ENCODE measurements at places on chromosomes 13 and 19. TPM values are rescaled to one million over a fixed set of nuclear protein-coding genes. Genes with fewer than 3 reads are reported as not detected.

Gene OR7D2
- polyA plus RNA-seq: 0.15 TPM

Gene TEX29
- polyA plus RNA-seq: 4.0 TPM

Gene KANK3
- 0.38 TPM for polyA plus RNA-seq

Gene CEBPA
- polyA plus RNA-seq: 29.9 TPM

Gene FBXO27
- 2.3 TPM for polyA plus RNA-seq

Gene NLRP11
- polyA plus RNA-seq: not detected

GRCh38 chr13:24452044-24452443, 60.5 kb downstream of the PARP4 start:
- no peak for DNase-seq

GRCh38 chr13:50123002-50123401, 107.8 kb downstream of the KCNRG start:
- DNase-seq: no peak

DNA sequence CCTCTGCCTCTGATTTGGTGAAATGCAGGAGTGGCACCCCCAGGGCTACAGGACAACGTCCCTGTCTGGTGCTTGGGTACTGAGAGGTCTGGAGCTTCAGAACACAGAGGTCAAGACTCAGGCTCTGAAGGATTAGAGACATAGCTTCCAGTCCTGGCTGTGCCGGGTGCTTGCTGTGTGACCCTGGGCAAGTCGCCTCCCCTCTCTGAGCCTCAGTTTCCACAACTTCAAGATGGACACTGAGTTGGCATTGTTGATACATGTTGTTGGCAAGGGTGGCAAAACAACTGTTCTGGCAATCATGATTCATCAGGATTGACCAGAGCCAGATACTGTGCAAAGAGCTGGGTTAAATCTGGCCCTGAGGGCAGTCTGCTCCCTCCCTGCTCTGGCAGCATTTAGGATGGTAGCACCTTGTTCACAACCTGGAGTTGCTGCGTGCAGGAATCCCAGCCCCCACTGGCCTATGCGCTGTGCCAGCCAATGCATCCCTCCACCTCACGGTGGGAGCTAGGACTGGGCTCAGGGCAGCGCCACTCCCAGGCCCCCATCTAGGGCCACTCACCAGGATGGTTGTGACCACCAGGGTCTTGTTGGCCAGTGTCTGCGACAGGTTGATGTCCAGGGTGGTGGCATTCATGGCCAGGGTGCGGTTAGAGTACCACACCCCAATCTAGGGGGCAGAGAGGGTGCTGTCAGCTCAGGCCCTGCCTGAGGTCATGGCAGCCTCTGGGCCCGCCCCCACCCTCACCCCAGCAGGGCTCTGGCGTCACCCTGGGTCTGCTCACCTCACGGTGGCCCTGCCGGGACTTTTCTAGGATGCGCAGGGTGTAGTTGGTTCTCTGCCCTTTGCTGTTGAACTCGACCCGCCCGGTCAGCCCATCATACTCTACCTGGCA, 16.7 kb downstream of the GRIK5 start:
- no peak for DNase-seq

DNA sequence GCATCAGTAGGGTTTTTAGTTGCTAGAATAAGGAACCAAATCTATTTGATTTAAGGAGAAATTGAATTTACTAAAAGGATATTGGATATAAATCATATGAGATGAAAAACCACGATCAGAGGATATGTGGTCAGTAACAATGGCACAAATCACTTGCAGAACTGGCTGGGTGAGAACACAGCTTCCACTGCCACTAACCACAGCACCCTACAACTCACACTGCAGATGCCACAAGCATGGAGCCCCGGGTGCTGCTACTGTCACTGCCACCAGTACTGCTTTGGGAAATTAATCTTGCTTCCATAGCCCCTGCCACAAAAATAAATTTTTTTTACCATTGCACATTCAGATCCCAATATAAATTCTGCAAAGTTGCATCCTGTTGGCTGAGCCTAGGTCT, 40.6 kb upstream of the KLF12 start:
- DNase-seq: no peak

GRCh38 chr13:74093691-74094090, 40.5 kb downstream of the KLF12 start:
- DNase-seq: no peak

DNA sequence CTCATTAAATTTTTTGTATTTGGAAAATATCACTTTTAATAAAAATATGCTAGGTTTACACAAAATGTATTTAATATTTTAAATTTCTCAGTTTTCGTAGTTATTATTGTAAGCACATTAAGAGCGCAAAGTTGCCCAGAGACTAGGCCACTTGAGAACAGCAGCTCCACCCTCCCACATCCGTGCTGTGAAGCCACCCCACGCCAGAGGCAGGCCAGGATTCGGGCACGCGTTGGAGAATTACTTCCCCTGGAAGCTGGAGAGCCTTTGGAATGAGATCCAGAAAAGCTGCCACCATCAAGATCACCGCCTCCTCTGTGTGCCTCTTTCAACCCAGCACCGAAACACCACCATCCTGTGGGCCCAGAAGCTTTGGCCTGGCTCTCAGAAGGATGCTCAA, 41.0 kb upstream of the SPACA7 start:
- DNase-seq: no peak

DNA sequence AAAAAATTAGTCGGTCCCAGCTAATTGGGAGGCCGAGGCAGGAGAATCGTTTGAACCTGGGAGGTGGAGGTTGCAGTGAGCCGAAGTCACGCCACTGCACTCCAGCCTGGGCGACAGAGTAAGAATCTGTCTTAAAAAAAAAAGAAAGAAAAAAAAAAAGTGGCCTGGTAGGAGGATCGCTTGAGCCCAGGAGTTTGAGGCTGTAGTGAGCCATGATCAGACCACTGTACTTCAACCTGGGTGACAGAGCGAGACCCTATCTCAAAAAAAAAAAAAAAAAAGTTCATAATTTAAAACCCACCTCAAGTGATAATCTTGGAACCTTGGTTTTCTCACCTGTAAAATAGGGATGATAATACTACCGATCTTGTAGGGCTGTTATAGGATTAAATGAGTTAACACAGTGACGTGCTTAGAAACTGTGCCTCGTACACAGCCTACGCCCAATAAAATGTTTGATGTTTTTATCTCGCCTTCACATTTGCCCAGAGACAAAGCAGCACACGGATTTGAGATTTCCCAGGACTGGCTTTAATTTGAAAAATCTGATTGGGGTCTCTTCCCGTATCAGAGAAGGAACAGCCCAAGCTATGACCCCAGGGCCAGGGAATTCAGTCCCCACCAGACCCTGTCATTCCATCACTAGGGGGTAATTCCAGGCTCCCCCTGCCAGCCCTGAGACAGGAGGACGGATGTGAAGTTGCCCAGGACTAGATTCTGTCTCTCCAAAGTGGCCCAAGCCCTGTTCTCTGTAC, 3.6 kb downstream of the SERTAD1 start:
- DNase-seq: no peak

GRCh38 chr19:1098177-1099051, 3.2 kb upstream of the POLR2E start:
- DNase-seq: no peak

DNA sequence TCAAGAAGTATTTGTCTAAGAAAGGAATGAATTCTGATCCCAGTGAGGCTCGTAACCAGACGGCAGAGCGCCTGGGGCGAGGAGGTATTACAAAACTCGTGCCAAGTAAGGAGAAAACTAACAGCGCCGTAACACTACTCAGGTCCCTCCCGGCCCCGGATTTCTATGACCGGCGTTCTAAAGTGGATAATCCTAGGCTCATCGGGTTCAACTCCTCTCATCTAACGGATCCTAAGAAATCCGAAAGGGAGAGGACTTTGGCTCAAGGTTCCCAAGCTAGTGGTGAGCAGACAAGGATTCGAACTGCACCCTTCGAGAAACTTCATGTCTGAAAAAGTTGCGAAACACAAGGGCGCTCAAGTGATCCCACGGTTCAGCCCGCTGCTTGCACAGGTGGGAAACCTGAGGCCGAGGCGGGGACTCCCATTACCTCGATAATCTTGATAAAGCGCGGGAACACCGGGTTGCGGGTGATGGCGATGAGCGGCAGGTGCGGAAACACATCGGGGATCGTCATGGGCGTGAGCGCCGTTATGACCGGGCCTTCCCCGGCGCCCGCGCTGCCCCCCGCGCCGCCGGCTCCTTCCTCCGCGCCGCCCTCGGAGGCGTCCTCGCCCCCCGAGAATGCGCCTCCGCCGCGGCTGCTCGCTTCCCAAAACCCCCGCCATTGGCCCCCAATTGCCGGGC, 529 bp downstream of the LONP1 start:
- peak; percentile 54 for DNase-seq

GRCh38 chr19:1672038-1672768, 19.8 kb upstream of the TCF3 start:
- no peak for DNase-seq

DNA sequence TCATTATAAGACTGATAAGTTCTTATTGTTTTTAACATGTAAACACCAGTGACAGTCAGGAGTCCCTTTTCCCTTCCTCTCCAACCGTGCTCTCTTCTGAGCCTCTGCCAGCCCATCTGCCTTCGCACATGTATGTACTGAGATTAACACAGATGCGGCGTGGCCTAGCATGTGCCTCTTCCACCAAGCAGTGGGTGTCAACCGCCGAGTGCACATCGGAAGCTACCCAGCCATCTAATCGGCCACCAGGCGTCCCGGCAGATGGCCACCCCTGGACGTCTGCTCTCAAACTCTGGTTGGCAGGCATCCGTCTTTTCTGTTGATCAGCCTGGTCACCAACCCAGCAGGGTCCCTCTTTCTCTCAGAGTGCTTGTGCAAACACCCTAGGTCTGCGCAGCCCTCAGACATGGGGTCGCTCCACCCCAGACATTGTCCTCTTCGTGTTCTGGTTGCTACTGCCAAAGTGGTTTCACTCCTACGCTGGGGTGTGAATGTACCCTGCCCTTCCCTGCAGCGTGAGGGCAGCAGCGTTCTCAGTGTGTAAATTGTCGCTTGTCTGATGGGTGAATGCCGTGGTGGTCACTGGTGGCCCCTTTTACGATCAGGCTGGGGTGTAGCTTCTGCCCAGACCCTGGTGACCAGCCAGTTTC, 57.7 kb upstream of the LDLR start:
- no peak for DNase-seq

GRCh38 chr13:100361504-100361903, 227.1 kb downstream of the GGACT start:
- no peak for DNase-seq

- no peak for DNase-seq
Measured at GRCh38 chr19:31271306-31271911, 77.8 kb downstream of the TSHZ3 start.

DNA sequence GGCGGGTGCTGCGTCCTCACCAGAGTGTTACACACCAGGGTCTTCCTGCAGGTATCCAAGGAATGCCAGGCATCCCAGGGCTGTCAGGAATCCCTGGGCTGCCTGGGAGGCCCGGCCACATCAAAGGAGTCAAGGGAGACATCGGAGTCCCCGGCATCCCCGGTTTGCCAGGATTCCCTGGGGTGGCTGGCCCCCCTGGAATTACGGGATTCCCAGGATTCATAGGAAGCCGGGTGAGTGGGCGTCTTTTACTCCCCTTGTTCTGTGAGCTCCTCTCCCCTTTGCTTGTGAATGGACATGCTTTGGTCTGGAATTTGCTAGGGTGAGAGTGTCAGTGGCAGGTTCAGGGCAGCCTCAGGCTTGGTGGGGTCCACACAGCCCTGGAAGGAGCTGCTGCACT, 75.9 kb downstream of the RAB20 start:
- DNase-seq: no peak

DNA sequence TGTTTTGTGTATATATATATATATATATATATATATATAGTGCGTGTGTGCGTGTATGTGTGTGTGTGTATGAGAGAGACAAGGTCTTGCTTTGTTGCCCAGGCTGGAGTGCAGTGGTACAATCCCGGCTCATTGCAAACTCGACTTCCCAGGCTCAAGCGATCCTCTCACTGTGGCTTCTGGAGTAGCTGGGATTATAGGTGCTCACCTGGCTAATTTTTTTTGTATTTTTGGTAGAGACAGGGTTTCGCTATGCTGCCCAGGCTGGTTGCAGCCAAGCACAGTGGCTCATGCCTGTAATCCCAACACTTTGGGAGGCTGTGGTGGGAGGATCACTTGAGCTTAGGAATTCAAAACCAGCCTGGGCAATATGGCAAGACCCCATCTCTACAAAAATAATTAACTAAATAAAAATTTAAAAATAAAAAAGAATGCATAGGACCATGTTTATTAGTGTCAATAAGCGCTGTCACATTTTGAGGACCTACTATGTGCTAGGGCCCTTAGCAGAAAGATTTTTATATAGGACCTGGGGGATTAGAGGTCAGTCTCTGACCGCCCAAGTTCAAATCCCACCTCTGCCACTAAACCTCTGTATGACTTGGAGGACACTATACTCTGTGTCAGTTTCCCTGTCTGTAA, 1.8 kb downstream of the PVR start:
- DNase-seq: no peak

DNA sequence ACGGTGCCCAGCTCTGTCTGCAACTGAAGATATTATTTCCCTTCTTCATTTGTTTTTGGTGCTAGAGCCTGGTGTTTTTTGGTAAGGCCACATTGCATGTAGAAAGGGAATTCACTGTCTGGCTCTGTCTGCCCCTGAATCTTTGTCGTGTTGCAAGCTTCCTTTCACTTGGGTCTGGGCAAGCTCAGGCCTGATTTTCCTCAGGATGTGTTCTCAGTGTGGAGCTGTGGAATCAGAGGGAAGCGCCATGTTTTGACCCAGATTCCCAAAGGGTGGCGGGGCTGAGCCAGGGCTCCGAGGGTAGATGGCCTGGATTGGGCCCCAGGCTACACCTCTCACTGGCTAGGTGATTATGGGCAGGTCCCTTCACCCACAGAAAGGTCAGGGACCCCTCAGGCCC, 8.6 kb downstream of the PRKCSH start:
- no peak for DNase-seq

GRCh38 chr19:45990113-45990728, 5.0 kb upstream of the CCDC61 start:
- DNase-seq: no peak

GRCh38 chr19:18257503-18258470, 16.5 kb downstream of the IQCN start:
- DNase-seq: no peak

DNA sequence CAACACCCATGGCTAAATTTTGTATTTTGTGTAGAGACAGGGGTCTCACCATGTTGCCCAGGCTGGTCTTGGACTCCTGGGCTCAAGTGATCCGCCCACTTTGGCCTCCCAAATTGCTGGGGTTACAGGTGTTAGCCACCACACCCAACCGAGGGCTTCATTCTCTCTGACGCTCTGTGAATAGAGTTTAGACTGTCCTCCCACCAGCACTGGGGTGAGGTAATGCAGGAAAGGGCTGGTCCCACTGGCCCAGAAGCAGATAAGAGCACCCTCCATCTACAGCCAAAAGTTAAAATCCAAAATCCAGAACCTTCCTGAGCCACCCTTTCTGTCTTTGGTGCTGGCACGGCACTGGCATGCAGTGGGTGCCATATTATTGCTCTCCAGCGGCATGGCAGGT, 31.8 kb upstream of the HOMER3 start:
- no peak for DNase-seq

- DNase-seq: no peak
Measured at GRCh38 chr19:33866696-33867095, 70.0 kb downstream of the KCTD15 start.
